ENCODE measurements at places on chromosomes 7 and 10.

- no peak for DNase-seq
Measured at GRCh38 chr7:117165656-117166055, 157.2 kb downstream of the WNT2 start.

- DNase-seq, result no peak
Measured at GRCh38 chr10:103916254-103916653, 1.7 kb downstream of the STN1 start.

DNA sequence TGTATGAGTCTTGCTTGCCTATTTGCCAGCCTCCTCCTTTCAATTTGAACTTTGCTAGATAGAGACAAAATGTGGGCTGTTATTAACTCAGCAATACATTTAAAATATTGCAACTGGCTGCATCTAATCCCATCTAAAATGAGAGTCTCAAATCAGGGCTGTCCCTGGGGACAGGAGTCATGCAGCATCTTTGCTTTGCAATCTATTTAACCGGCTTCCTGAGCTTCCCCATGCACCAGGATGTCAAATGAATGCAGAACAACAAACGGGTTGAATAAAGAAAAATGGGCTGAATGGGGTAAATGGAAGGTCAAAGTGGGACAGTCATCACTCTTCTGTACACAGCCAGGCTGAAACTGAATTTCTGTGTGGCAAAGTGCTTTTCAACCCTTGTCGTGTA lies 89.2 kb downstream of the AOAH start:
- DNase-seq, result no peak

DNA sequence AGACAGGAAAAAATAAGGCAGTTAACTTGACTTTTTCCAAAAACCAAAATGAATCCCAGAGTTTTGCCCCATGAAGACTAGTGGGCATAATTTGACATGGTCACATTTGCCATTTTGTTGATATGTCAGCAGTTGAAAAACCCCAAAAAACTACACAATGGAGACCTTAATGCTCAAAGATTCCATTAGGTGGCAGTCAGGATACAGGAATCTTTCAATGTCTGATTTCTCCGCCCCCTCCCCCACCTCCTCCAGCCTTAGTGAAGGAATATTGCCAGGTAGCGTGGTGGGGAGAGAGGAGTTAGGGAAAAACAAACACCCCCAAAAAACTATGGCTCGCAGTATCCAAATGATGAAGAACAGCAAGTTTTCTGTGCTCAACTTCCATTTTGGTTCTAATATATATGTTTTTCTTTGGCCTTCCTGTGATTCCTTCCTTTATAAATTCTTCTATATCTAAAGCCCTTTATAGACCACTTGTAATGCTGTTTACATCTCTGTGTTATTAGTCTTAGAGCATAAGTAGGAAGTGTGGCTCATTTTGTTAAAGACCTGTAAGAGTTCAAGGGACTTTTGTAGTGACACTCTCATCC lies 6.7 kb upstream of the SMNDC1 start:
- DNase-seq, result no peak

GRCh38 chr7:149304006-149304405 lies 42.0 kb downstream of the ZNF783 start:
- DNase-seq, result no peak

DNA sequence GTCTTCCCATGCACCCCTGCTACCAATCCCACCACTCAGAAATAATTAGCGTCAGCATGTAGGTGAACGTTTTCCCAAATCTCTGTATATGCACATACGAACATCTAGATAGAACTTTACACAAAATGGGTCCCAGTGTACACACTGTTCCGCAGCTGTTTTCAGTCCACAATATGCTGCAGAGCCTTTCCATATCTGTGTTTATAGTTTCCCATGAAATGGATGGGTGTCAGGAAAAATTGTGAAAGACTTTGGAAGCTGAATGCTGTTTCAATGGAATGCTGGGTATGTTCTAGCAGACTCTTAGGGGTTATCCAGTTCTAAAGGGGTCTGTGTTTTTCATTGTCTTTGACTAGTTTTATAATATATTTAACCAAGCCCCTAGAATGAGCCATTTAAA lies 13.8 kb downstream of the GRK5 start:
- DNase-seq, result no peak

DNA sequence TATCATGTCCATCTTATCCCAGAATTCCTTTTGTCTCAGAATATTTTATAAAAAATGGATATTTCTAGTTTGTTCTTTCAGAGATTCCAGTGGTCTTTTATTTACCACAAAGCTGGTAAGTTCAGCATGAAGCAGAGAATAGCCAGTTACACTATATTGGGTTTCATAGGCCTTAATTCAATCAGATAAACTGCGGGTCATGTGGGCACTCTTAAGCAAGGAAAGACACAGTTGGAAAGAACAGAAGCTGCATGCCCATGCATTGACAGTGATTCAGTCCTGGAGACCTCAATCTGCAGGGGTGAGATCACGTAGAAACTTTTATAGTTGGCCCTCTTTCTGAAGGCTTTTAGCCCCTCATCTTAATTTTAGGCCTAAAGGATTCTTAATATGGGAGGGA lies 281.3 kb upstream of the IGFBP3 start:
- DNase-seq, result no peak

DNA sequence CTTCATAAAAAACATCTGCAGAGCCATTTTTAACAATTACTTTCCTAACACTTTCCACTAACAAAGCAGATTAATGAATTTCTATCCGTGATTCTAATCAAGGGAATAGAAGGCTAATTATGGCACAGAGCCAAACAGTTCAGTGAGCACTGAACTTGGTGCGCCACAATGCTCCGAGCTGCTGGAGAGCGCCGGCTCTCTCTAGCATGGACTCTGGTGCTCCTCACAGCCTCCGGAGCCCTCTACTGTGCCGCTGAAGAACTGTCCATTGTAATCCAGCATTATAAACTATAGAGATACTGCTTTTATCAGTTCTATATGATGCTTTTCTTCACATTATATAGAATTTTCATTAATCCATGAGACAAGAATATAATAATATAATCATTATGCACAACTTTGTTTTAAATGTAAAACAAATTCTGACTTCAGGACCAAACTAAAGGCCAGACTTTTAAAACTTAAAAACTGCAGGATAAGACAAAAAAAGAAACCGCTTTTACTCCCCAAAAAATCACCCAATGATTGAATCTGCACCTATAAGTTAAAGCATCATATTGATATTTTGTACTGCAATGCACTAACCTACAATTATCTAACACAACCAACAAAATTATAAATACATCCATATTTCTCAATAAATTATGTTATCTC lies 123.6 kb downstream of the RNF32 start:
- DNase-seq, result peak; percentile 26

DNA sequence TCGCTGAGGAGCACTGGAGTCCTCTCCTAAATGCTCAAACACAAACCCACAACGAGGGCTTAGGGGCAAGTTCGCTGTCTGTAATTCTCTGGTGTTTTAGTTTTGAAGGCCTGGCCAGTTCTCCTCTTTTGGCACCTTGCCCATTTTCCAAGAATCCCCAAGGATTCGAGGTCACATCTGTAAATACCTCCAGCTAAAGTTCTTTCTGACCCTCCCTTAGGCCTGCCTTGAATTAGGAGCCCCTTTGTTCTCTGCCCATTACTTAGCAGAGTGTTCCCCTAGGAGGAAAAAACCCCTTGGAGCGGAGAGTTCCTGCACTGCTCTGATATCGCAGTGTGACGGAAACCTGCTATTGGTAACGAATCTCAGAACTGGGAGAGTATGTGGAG lies 743 bp upstream of the PYROXD2 start:
- DNase-seq, result no peak

- DNase-seq, result no peak
Measured at GRCh38 chr7:96304573-96304972, 17.3 kb downstream of the SLC25A13 start.

DNA sequence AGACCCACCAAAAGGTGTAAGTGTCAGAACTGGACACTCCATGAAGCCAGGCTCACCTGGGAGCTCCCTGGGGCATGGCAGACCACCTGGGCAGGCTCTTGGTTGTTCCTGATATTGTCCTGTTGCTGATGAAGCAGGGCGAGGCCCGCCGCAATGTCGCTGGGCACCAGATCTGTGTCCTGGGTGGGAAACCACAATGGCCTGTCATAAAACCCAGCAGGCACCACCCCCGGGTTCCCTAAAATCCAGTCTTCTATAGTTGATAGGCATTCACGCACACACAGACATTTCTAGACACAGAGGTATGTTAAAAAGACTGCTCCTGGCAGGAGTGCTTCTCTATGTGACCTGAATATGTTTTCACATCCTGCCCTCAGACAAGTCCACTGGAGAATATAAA lies 15.0 kb downstream of the DAGLB start:
- DNase-seq, result no peak

DNA sequence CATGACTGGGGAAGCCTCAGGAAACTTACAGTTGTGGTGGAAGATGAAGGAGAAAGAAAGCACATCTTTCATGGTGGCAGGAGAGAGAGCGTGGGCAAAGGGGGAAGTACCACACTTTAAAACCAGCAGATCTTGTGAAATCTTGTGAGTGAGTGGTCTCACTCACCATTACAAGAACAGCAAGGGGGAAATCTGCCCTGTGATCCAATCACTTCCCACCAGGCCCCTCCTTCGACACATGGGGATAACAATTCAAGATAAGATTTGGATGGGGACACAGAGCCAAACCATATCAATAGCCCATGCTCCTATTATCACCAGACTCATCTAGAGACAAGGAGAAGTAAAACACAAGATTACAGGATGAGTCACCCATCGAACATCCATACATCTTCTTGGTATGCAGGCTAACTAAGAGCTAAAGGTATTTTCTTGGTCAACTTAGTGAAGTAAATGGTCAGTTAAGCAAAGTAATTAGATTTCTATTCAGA lies 55.3 kb upstream of the YAE1 start:
- no peak for DNase-seq

DNA sequence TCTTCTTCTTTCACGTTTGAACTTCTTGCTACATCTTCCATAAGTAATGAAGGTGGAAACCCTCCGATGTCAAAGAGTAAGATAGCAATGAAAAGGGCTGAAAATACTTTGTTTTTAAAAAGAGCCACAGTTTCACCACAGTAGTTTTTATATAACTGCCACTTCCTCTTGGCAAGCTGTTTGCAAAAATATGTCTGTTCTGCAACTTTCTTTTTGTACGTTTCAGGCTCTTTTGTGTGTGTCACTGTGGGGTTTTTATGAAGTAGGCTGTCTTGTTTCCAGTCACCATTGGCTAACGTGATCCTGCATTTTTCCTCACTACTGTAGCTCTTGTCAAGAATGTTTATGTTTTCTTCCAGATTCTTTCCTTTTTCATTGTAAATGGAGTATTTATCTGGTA lies 55.6 kb downstream of the SLC16A9 start:
- DNase-seq, result no peak

DNA sequence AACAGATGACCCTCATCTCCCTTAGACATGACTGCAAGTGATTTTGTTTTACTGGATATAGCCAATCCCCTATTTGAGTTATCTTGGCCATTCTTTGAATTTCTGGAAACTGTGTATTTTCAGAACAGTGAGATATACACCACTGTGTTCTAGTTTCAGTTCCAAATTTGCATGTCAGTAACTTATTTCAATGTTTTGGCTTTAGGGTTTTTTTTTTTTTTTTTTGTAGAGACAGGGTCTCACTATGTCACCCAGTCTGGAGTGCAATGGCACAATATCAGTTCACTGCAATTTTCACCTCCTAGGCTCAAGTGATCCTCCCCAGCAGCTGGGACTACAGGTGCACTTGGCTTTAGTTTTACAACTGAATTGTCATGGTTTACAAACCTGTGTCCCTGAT lies 67.2 kb downstream of the ATAD1 start:
- DNase-seq, result no peak

- DNase-seq, result no peak
Measured at GRCh38 chr7:583410-584121, 63.9 kb upstream of the PDGFA start.

DNA sequence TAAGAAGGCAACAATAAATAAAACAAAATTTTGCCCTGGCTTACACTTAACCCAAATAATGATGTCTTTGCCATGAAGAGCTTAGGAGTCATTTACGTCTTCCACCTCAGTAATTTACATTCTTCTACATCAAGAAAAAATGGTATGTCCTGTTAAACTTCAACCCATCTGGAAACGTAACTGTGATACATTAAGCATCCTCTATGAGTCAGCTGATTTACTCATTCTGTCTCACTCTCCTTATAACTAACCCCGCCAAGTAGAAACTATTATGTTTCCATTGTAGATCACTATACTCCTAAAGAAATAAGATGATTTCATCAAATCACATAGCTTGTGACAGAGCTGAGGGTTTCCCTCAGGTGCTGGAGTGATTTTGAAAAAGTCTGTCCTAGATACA lies 330.7 kb downstream of the CDC14C start:
- DNase-seq, result no peak

GRCh38 chr7:55309040-55309991 lies 55.8 kb upstream of the LANCL2 start:
- DNase-seq, result no peak

DNA sequence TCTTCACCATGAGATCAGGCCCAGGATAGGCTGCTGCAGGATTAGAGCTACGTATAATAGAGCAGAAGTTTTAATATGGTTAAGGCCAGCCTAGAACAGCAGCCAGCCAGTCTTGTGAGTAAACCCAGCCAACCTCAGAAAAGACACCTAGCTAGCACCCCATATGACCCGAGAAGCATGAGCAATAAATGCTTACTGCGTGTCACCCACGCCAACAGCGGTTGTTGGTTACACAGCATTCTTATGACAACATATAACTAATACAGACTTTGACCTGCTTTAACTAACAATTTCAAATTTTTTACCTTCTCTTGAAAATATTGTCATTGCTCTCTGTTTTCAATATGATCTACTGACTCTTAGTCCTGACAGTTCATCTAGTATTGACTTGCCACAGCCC lies 105.7 kb downstream of the HBP1 start:
- no peak for DNase-seq

- DNase-seq, result no peak
Measured at GRCh38 chr10:25068152-25069058, 52.0 kb downstream of the THNSL1 start.

DNA sequence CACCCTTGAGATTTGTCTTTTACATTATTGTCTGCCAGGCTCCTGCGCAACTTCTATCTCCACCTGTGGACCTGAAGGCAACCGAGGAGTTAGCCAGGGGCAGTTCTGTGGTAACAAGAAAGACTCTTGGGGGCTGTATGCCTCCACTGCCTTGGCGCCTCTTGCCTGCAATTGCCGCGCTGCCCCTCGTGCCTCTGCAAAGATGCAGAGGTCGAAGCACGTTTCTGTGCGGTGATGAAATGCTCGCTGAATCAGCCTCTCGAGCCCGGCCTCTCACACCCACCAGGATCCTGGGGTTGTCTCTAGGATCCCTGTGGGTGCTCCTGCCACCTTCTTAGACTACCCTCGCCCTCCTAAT lies 486 bp upstream of the LHFPL3 start:
- DNase-seq, result no peak

DNA sequence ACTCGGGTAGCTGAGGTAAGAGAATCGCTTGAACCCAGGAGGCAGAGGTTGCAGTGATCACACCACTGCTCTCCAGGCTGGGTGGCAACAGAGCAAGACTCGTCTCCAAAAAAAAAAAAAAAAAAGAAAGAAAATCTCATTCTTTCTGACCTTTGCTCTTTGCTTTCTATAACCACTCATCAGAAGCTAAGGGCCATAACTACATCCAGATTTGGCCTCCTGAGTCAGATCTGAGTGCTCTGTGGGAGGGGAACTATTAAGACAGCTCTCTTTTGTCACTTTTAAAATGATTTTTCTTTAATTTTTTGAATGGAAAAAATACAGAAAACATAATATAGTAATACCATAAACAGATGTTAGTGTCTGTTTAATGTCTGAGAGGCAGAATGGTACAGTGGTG lies 210.1 kb downstream of the KIAA1217 start:
- no peak for DNase-seq
